NCI-H1694 (cell line): ENCODE measurements at places on chromosomes 6 and 20.

- DNase-seq = no peak
Measured at GRCh38 chr6:167651318-167652041, 175.2 kb upstream of the AFDN start.

- DNase-seq = no peak
Measured at GRCh38 chr6:80077067-80077466, 29.4 kb upstream of the BCKDHB start.

GRCh38 chr6:39086294-39086693, 28.7 kb downstream of the SAYSD1 start:
- no peak for DNase-seq

DNA sequence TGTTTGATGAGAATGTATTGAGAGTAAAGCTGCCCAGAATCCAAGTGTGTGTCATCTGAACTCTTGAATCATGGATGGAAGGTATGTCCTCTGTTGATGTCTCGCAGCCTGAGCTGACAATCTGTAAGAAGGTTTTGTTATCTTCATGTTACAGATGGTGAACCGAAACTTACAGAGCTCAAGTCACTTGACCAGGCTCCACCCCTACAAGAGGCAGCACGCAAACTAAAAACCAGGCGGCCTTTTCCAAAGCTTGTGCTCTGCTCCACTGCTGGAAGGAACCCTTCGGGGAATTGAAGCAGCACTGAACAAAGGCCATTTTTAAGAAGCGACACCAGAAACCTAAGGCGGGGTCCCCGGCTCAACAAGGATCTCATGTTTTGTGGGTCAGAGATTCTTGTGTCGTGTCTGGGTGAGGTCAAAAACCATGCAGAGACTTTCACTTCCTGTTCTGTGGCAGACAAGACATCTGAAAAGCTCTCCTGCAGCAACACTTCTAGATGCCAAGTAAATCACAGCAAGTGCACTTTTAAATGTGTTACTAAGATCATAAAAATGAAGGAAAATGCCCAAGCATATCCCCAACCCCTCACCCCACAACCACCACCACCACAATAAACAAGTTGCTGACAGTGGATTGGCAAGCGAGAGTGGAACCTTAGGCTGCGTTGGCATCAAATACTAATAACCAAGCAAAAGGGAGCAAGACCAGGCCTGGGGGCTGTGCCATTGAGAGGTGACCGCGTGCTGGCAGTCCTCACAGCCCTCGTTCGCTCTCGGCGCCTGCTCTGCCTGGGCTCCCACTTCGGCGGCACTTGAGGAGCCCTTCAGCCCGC, 27.3 kb downstream of the NQO2 start:
- DNase-seq = no peak

DNA sequence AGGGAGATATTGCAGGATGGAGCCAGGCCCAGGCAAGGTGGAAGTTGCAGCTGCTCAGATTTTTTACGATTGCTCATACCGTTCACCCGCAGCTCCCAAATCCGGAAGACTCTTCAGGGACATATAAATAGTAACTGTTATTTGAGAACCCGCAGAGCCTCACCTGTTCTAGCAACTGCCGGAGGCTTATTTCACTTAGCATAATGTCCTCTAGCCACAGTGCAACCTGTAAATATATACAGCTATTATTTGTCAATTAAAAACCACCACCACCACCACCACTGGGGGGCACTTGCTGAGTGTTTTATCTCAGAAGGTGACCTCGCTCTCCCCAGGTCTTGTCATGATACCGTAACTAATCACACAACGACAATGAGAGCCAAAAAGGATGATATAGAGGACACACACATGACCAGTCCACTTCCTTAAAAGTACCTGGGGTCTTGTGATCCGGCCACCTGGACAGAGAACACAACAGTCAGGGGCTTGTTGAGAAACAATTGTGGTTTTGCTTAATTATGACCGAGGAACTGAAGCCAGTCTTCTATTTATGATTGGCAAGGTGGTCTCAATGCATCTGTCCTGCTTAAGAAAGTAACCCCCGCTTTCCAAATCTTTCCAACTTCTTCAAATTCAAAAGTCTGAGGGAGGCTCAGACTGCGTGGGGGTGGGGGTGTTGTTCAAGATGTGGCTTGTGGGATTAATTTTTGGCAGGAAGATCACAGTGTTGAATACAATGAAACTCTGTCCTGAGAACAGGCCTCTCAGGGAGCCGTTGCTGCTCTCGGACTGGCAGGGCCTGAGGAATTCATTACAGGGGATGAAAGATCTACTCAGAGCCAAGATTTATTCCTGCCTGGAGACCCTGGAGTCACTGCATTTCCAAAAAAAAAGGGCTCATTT, 107.7 kb upstream of the PRND start:
- peak; percentile 42 for DNase-seq

- no peak for DNase-seq
Measured at GRCh38 chr6:161061576-161061975, 70.0 kb downstream of the MAP3K4 start.

DNA sequence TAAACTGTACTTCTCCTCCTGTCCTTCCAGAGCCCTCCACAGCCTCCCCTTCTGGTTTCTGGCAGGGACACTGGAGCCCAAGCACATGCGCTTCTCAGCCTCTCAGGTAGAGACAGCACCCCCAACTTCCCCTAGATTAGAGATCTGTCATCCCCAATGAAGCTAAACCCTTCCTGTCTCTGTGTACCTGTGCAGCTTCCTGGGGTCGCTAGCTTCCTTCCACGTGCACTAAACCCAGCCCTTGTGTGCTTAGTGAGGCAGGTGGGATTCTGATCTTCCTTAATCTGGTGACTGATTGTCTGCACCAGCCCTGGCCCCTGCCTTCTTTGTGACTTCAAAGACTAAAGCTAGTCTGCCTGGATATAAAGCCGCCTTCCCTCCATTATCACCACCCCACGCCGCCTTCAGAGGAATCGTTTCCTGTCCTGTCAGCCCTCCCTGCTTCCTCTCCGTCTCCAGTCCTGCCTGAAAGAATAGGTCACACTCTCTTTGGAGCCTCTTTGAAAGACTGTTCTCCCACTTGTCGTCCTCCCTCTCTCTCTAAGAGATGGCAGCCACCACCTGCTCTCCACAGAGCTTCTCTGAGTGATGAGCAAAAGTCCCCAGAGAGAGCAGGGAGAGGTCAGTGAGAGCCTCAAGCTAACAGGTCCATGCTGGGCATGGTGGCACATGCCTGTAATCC, 27.5 kb downstream of the CAPN11 start:
- no peak for DNase-seq

DNA sequence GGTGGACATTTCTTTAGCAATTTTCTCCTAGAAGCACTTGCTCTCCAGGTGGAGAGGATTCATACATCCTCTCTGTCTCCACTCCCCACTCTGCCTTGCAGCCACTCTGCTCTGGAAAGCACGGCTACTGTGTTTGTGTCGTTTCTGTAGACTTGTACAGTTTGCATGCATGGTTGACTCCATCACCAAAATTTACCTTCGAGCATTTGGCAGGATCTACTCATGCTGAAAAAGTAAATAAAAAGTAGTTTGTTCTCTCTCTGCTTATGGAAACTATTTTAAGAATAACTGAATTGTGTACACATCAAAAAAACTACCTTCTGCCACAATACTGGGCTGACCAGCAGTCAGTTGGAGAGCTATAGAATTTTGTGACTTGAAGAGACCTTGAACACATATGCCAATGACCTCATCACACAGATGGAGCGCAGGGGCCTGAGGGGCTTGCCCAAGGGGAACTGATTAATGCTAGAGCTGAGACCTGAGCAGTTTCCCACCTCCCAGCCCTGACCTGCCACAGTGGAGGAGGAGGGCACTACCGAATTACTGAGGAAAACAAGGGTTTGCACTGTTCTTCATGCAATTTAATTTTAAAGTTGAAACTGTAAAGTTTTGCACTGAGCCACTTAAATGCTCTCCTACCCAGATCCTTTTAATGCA, 33.7 kb upstream of the FOXQ1 start:
- no peak for DNase-seq

DNA sequence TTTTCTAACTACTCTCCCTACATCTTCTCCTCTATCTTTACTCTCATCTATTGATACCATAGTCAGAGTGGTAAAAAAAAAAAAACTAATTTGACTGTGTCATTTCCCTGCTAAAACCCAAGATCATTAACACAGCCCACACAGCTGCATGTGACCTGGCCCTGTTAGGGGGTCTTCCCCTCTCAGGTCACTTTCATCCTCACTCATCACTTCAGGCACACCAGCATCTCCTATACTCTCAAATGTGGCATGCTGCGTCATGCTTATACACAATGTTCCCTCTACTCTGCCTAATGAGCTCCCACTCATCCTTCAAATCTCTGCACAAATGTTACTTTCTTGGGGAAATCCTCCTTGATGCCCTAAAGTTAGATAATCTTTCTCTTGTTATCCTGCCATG, 86.8 kb downstream of the CDK19 start:
- no peak for DNase-seq

- DNase-seq = no peak
Measured at GRCh38 chr6:125190667-125191066, 37.1 kb downstream of the TPD52L1 start.

DNA sequence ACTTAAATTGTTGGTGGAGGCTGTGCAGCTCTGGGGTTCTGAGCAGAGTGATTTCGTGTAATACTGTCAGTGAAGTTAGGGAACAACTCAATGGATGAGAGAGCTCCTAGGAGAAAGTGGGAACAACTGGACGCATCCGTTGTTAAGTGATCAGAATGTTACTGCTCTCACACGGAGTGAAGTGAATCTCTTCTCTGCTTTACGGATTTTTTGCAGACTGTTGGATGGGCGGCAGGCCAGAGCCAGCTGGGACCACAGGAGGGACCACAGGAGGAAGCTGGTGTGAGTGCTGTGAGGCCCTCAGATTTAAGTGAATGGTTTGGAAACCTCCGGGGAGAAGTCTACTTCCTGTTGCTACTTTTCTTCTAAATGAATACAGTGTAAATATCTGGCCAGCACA, 23.7 kb upstream of the PPP1R14C start:
- no peak for DNase-seq

DNA sequence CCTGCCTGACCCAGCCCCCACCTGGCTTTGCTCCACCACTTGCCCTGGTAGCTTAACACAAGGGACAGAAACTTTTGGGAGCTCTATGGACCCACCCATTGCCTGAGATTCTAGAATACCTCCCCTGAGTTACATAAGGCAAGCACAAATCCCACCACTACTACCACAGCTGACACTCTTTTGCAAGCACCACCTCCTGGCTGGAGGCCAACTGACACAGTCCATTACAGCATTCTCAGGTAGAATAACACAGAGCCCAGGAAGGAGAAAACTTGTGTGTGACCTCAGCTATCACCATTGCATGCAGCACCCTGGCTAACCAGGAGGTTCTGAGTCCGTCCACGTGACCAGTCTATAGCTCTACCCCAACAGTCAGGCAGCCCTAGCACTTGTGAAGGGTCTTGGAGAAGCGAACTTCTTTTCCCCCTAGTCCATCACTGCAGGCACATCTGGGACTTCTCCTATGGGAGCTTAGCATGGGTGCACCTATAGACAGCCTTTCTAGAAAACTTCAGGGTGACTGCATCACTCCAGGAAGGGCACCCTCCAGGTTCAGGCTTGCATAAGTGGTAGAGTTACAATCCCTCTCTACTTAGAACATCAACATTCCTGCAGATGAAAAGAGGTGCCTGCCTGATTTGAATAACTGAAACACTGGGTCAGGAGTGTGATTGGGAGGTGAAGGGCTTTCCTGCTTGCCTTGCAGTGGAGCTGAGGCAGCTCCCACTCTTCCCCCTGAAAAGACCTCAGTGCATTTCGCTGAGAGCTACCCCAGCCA, 30.1 kb downstream of the CITED2 start:
- DNase-seq = no peak

DNA sequence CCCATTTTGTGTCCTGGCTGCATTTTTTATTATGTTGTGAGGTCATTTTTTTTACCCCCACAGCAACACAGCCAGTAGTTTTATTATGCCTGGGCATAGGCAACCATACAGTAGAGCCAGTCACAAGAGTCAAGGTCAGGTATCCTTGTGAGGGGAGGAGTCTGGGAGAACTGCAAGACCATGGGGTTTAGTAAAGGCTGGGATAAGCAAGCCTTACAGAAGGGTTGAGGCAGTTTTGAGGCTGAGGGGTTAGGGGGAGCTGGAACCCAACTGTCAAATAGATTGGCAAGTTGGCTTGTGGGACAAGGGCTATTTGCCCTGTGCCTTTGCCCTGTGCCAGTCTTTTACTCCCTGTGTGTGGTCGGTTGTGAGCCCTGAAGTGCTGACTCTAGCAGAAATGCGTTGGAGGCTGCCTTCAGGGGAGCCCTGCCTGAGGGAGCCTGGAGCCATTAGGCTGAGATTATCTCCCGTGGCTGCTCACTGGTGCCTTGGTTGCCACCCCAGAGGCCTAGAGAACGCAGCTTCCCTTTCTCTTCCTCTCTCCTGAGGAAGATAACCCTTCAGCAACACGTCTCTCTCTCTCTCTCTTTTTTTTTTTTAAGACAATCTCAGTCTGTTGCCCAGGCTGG, 31.1 kb downstream of the RALY start:
- DNase-seq = no peak
